ENCODE measurements at places on chromosomes 2 and 18.
A peak's percentile ranks its signal among the peaks of the same experiment; 100 is the strongest.

- H3K4me1 ChIP-seq = no peaks in the 10 kb centered on the region
- no peaks in the 10 kb centered on the region for H3K36me3 ChIP-seq
- H3K4me3 ChIP-seq = no peak overlapping the region
- H3K27ac ChIP-seq = no peak overlapping the region
- DNase-seq = no peak
Observed at GRCh38 chr2:63522950-63523349, 65.3 kb downstream of the WDPCP start.

- H3K4me1 ChIP-seq = no peaks in the 10 kb centered on the region
- no peak overlapping the region for H3K4me3 ChIP-seq
- DNase-seq = no peak
- no peak overlapping the region for H3K27ac ChIP-seq
- no peaks in the 10 kb centered on the region for H3K27me3 ChIP-seq
Observed at GRCh38 chr2:58875436-58875835, 634.3 kb upstream of the FANCL start.

- no peaks in the 10 kb centered on the region for H3K4me1 ChIP-seq
- H3K36me3 ChIP-seq = no peaks in the 10 kb centered on the region
- no peak overlapping the region for H3K27ac ChIP-seq
- peak; percentile 48 for DNase-seq
- no peak overlapping the region for H3K4me3 ChIP-seq
Observed at GRCh38 chr2:14944562-14945346, 312.2 kb downstream of the LRATD1 start.

DNA sequence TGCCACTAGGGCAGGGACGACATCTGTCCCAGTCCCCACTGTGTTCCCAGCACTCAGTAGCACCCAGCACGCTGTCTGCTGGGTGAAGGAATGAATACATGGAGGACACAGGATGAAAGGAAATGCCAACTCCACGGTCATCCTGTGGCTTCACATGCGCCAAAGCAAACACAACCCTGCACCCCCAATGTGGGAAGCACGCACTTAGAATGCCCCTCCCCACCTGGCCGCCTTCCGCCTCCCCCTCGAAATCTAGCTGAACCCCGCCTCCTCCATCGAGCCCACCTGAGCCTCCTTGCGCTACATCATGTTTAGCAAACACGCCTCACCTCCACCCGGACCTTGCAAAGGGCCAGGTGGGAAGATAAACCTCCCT, 33.9 kb downstream of the ADCY3 start:
- no peak for DNase-seq
- H3K27me3 ChIP-seq = no peaks in the 10 kb centered on the region
- peak overlapping the region; percentile 43 for H3K27ac ChIP-seq
- H3K4me3 ChIP-seq = no peak overlapping the region

GRCh38 chr2:98185801-98186200, 98.8 kb downstream of the VWA3B start:
- no peak overlapping the region for H3K27ac ChIP-seq
- no peak for DNase-seq
- H3K4me3 ChIP-seq = no peak overlapping the region

- no peak overlapping the region for H3K4me3 ChIP-seq
- no peaks in the 10 kb centered on the region for H3K36me3 ChIP-seq
- DNase-seq = no peak
- H3K27ac ChIP-seq = no peak overlapping the region
- peaks cover 2% of the 10 kb centered on the region for H3K4me1 ChIP-seq
Observed at GRCh38 chr2:11257078-11257477, 87.4 kb downstream of the ROCK2 start.

DNA sequence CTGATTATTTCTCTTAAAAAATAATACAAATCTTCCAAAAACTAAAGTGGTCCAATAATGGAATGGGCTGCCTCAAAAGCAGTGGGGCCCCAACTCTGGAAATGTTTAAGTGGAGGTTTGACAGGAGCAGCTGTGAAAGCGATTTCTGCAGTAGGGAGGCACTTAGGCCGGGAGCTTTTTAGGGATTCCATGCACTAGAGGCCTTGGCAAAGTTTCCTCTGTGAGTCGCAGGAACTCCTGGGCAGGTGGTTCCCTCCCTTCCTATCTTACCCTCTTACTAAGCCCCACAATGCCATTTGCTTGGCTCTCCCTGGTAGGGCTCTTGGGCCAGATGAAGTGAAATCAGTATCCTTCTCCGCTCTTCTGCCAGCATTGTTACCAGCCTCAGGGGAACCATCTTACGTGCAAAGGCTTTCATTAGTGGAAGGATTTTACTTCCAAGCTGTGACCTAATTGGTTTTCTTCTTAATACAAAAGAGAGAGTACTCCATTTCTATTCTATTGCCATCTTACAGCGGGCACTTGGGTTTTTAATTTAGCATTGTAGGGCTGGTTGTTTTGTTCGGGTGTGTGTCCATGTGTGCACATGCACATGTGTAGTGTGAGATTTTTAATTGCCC, 34.3 kb upstream of the C18orf32 start:
- no peak overlapping the region for H3K27ac ChIP-seq
- no peak for DNase-seq
- no peaks in the 10 kb centered on the region for H3K27me3 ChIP-seq
- H3K36me3 ChIP-seq = no peaks in the 10 kb centered on the region
- H3K4me1 ChIP-seq = no peaks in the 10 kb centered on the region

- no peak overlapping the region for H3K27ac ChIP-seq
- no peaks in the 10 kb centered on the region for H3K36me3 ChIP-seq
- no peak overlapping the region for H3K4me3 ChIP-seq
- no peak for DNase-seq
Observed at GRCh38 chr2:43127208-43127940, 99.0 kb downstream of the ZFP36L2 start.

- no peaks in the 10 kb centered on the region for H3K36me3 ChIP-seq
- no peak for DNase-seq
- no peaks in the 10 kb centered on the region for H3K4me1 ChIP-seq
- no peaks in the 10 kb centered on the region for H3K27me3 ChIP-seq
Observed at GRCh38 chr2:16869711-16870110, 204.1 kb upstream of the CYRIA start.

DNA sequence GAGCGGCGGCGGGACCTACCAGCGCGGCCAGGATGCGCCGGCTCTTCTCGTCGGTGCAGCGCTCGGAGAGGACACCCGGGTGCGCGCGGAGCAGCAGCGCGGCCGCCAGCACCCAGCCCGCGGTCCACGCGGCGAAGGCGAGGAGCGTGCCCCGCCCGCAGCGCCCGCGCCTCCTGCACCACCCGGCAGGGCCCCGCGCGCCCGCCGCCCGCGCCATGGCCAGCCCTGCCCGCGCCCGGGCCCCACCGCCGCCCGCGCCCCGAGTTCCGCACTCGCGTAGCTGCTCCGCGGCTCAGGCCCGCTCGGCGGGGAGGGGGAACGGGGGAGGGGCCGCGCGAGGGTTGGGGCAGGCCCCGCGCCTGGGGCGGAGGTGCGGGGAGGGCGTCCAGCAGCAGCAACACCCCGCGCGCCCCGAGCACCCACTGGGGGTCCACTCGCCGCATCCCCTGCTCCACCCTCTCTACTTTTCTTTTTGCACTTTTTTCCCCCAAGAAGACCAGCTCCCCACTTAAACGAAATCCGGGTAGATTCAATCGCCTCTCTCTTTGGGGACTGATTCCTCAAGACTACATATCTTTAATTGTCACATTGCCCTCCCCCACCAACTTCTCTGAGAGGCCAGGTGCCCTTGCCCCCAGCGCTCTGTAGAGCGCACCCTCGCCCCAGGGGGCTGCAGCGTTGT, at the start of gene DIPK1C:
TSS of gene DIPK1C (minus strand) at position 266 of the 682 bp plus-strand sequence. CDS start at position 217, 49 bp downstream.
- no peak for DNase-seq
- H3K36me3 ChIP-seq = no peaks in the 10 kb centered on the region
- no peak within 1 kb of the TSS for H3K27ac ChIP-seq
- H3K4me3 ChIP-seq = no peak within 1 kb of the TSS
- peaks cover 18% of the 10 kb centered on the region for H3K27me3 ChIP-seq
- H3K4me1 ChIP-seq = no peaks in the 10 kb centered on the region

All from fibroblast of lung (primary cell).